ENCODE measurements at places on chromosomes 16 and 17.

DNA sequence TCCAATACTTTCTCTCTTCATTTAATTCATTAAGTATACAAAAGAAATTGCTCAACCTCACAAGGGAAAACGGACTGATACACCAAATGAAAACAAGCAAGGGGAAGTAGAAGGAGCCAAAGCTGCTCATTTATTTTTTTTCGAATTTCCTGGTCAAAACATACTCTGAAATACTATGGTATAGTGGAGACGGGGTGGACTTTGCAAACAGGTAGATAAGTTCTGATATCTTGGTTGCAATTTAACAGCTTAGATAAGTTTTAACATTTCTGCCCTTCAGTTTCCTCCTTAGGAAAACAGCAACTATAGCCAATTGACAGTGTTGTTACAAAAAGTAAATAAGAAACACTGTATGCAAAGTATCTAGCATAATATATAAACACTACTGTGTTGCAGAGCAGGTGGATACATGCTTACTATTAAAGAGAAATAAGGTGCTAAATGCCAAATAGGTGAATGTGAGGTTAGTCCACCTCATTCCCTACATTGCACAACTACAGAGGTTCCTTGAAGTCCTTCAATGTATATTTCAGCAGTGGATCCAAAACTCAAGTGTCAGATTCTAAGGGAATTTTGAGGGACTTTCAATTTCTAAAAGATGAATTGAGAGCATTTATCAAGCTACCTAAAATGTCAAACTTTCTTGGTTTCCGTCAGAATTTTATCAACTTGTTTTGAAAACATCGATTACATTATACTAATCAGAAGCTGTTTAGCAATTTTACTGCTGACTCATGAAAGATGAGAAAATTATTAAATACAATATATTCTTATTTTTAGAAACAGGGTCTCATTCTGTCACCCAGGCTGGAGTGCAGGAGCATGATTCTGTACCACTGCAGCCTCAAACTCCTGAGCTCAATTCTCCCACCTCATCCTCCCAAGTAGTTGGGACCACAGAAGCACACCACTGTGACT lies 11.0 kb downstream of the CCDC47 start:
- H3K27me3 ChIP-seq, result no peaks in the 10 kb centered on the region
- peaks cover 38% of the 10 kb centered on the region for H3K36me3 ChIP-seq
- no peak overlapping the region for H3K27ac ChIP-seq
- DNase-seq, result no peak
- no peak overlapping the region for H3K4me3 ChIP-seq

DNA sequence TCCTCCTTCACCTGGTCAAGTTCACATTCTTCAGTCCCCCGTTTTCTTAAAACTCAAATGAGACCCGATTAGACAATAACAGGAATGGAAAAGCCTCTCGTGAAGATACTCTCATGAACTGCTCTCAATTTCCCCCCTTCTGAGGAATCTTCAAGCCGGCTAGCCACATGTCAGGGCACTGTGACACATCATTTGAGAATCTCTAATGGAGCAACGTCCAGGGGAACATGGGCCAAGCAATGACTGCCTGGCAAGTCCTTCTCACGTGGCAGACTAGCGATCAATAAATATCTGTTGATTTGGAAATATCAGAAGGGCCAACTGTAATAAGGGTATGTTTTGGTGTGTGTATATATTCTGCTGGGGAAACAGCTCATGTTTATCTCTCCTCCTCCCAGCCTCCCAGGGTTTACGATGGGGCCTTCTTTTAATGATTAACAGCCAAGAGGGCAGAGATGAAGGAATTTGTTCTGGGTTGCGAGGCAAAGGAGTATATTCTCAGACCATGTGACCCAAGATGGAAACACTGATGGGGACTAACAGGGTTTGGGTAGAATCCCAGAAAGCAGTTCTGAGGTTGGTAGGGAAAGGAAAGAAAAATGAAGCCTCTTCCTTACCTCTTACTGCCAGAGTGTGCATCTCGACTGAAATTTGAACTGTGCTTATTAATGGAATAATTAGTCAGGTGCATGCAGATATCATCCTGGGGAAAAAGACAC lies 21.4 kb downstream of the TTLL6 start:
- peaks cover 45% of the 10 kb centered on the region for H3K27me3 ChIP-seq
- no peak overlapping the region for H3K4me3 ChIP-seq
- no peak for DNase-seq
- H3K27ac ChIP-seq, result no peak overlapping the region
- H3K4me1 ChIP-seq, result no peaks in the 10 kb centered on the region

GRCh38 chr16:21653571-21653970 lies 1.2 kb upstream of the IGSF6 start:
- no peaks in the 10 kb centered on the region for H3K27me3 ChIP-seq
- H3K27ac ChIP-seq, result no peak overlapping the region
- no peak overlapping the region for H3K4me3 ChIP-seq
- no peaks in the 10 kb centered on the region for H3K4me1 ChIP-seq
- no peak for DNase-seq
- H3K36me3 ChIP-seq, result peaks cover 3% of the 10 kb centered on the region

- no peaks in the 10 kb centered on the region for H3K36me3 ChIP-seq
- H3K27me3 ChIP-seq, result no peaks in the 10 kb centered on the region
- H3K4me3 ChIP-seq, result no peak overlapping the region
- no peak for DNase-seq
These were observed 139.1 kb upstream of the CHMP6 start for GRCh38 chr17:80852476-80853015.

- H3K4me3 ChIP-seq, result no peak overlapping the region
- DNase-seq, result no peak
- no peaks in the 10 kb centered on the region for H3K27me3 ChIP-seq
- peak overlapping the region; percentile 53 for H3K27ac ChIP-seq
- peaks cover 13% of the 10 kb centered on the region for H3K4me1 ChIP-seq
These were observed 50.2 kb downstream of the CDK5R1 start for GRCh38 chr17:32536736-32537643.

DNA sequence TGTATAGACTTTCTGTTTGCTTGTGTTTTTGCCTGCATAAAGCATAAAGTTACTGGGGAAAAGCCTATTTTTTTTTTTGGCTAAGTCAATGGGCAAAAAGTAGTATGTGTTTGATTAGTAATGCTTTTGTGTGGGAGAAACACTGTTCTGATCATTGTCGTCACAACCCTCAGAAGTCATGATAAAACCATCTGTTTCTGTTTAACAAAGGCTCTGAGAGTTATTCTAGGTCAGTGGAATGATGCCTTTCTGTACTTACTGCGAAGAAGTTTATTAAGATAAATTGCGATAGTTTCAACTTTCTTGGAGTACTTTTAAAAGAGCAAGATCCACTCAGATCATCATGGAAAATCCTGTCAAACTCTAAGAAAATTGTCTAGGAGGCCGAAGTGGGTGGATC lies 80.9 kb downstream of the PRKCA start:
- no peaks in the 10 kb centered on the region for H3K4me1 ChIP-seq
- H3K27ac ChIP-seq, result no peak overlapping the region
- no peaks in the 10 kb centered on the region for H3K27me3 ChIP-seq
- H3K4me3 ChIP-seq, result no peak overlapping the region
- DNase-seq, result peak; percentile 96

DNA sequence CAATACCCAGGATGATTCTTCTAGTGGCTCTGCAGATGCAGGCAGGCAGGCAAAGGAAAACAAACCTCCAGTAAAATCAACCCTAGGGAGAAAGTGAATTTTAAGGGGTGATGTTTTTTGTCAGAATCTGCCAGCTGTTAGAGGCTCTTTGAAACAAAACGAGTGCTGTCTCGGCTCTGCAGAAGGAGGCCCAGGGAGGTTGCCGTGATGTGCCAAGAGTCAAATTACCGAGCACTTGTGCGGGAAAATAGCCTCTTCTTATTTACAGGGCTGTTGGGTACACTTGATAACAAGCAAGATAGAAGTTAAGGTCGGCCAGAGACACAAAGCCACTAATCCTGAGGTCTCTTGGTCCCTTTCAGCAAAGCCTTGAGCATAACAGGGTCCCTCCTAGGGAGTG lies 68.9 kb upstream of the EEF2KMT start:
- H3K4me3 ChIP-seq, result no peak overlapping the region
- H3K36me3 ChIP-seq, result no peaks in the 10 kb centered on the region
- DNase-seq, result no peak
- peaks cover 3% of the 10 kb centered on the region for H3K4me1 ChIP-seq

GRCh38 chr16:11638140-11638539 lies 30.1 kb upstream of the SNN start:
- H3K36me3 ChIP-seq, result no peaks in the 10 kb centered on the region
- H3K4me3 ChIP-seq, result no peak overlapping the region
- no peaks in the 10 kb centered on the region for H3K27me3 ChIP-seq
- H3K27ac ChIP-seq, result no peak overlapping the region
- DNase-seq, result no peak
